ENCODE measurements at places on chromosomes 12 and 14. TPM values are rescaled to one million over a fixed set of nuclear protein-coding genes. Genes with fewer than 3 reads are reported as not detected.

GRCh38 chr12:63805704-63806672 lies 26.3 kb downstream of the RXYLT1 start:
- no peak overlapping the region for H3K27ac ChIP-seq
- H3K4me3 ChIP-seq = no peak overlapping the region
- peaks cover 2% of the 10 kb centered on the region for H3K36me3 ChIP-seq
- DNase-seq = no peak

DNA sequence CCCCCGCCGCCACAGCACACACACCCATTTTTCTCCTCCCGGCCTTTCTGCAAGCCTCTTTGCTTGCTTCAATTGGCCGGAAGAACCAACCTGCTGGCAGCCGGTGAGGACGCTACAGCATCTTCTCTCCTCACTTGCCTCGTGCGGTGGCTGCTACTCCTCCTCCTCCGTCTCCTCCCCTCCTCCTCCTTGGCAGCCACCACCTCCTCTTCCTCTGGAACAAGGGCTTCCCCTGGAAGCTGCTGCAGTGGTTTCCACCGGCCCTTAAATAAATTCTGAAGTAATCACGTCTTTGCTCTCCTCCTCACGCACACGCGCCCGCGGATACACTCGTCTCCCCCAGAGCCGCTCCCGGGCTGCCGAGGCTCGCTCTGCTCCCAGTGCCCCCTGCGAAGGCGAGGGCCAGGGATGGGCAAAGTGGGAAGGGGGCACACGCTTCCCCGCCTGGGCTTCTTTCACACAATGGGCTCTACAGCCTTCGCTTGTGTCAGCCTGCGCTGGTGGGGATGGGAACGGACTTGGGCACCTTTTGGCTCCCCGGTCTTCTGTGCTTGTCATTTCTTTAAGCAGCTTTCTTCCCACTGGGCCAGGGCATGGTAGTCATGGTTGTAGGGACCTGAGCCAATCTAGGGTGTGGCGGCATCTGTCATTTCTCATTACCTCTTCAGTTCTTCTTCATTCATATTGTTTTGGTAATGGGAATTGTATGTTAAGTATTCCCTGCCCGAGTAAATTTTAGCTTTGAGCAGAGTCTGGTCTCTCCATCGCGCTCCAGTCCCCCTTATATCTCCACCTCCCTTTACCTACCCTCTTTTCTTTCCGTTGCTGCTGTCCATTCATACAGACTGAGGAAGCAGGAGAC lies at the start of gene PPFIA2:
TSS of gene PPFIA2 (minus strand) at position 161 of the 862 bp plus-strand sequence.
- no peak for DNase-seq
- peaks cover 56% of the 10 kb centered on the region for H3K27me3 ChIP-seq
- peaks cover 6% of the 10 kb centered on the region for H3K4me1 ChIP-seq
- peak within 1 kb of the TSS; percentile 74 for H3K4me3 ChIP-seq
- no peaks in the 10 kb centered on the region for H3K36me3 ChIP-seq
- no peak within 1 kb of the TSS for H3K27ac ChIP-seq

GRCh38 chr12:55607821-55608594 lies 28.7 kb upstream of the OR10P1 start:
- no peak overlapping the region for H3K27ac ChIP-seq
- DNase-seq = no peak
- no peaks in the 10 kb centered on the region for H3K36me3 ChIP-seq
- H3K4me3 ChIP-seq = no peak overlapping the region
- peaks cover 25% of the 10 kb centered on the region for H3K4me1 ChIP-seq
- H3K27me3 ChIP-seq = peaks cover 4% of the 10 kb centered on the region

GRCh38 chr12:53059434-53060063 lies 9.7 kb downstream of the TNS2 start:
- H3K4me3 ChIP-seq = no peak overlapping the region
- H3K27me3 ChIP-seq = peaks cover 6% of the 10 kb centered on the region
- no peak overlapping the region for H3K27ac ChIP-seq
- peaks cover 1% of the 10 kb centered on the region for H3K4me1 ChIP-seq
- DNase-seq = no peak

- H3K4me3 ChIP-seq = no peak overlapping the region
- H3K36me3 ChIP-seq = peaks cover 8% of the 10 kb centered on the region
- no peak overlapping the region for H3K27ac ChIP-seq
- H3K27me3 ChIP-seq = no peaks in the 10 kb centered on the region
Observed at GRCh38 chr14:63413009-63413408, 94.3 kb upstream of the GPHB5 start.

DNA sequence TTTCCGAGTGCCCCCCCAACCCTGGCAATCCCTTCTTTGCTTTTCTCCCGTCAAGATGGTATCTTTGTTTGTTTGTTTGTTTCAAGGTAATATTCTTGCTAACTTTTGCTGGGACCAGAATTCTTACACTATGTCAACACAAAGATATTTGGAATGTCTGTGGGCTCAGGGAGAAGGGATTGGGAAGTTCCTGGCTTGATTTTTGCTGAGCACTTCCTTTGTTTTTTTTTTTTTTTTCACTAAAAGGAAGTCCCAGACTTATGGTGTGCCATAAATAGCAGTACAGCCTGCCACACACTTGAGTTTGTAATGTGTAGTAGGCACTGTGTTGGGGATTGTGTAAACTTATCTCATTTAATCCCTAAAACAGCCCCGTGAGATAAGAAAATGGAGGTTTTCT lies 11.2 kb upstream of the RNU6-7 start:
- no peak overlapping the region for H3K4me3 ChIP-seq
- no peak for DNase-seq
- H3K27me3 ChIP-seq = no peaks in the 10 kb centered on the region
- no peaks in the 10 kb centered on the region for H3K4me1 ChIP-seq
- H3K36me3 ChIP-seq = no peaks in the 10 kb centered on the region

PLEKHH1 gene
- 127 TPM for total RNA-seq

A2M gene
- total RNA-seq = 2.0 TPM

PDE3A gene
- total RNA-seq = 121 TPM

Data from progenitor cell of endocrine pancreas (in vitro differentiated cells).